ENCODE measurements at places on chromosomes 1 and 21. TPM values are rescaled to one million over a fixed set of nuclear protein-coding genes. Genes with fewer than 3 reads are reported as not detected.

GRCh38 chr1:174742805-174743653, 256.7 kb upstream of the CACYBP start:
- no peaks in the 10 kb centered on the region for H3K27me3 ChIP-seq
- no peaks in the 10 kb centered on the region for H3K36me3 ChIP-seq
- no peak for DNase-seq
- peak overlapping the region; percentile 73 for H3K27ac ChIP-seq
- H3K4me1 ChIP-seq = peaks cover 2% of the 10 kb centered on the region

DNA sequence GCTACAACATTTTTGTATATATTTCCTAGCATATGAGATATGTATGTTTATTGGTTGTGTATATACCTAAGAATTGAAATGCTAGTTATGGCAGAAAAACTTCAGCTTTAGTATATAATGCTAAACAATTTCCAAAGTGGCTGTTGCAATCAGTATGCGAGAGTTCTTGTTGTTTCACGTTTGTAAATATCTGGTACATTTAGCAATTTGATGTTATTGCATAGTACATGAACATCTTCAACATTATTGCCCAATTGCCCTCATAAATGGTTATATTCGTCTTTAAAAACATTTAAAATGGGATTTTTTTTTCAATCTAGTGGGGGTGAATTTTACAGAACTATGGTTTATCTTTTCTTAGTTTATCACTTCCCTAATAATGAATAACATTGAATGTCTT, 86.2 kb upstream of the HP1BP3 start:
- peaks cover 8% of the 10 kb centered on the region for H3K36me3 ChIP-seq
- no peaks in the 10 kb centered on the region for H3K27me3 ChIP-seq
- H3K4me3 ChIP-seq = no peak overlapping the region

GRCh38 chr1:150696590-150696989, 364 bp downstream of the GOLPH3L start:
- peak overlapping the region; percentile 91 for H3K27ac ChIP-seq
- H3K4me1 ChIP-seq = peaks cover 25% of the 10 kb centered on the region
- peaks cover 33% of the 10 kb centered on the region for H3K36me3 ChIP-seq

- H3K27me3 ChIP-seq = no peaks in the 10 kb centered on the region
- DNase-seq = peak; percentile 57
- peak overlapping the region; percentile 84 for H3K27ac ChIP-seq
- H3K4me1 ChIP-seq = peaks cover 35% of the 10 kb centered on the region
- H3K36me3 ChIP-seq = no peaks in the 10 kb centered on the region
- peak overlapping the region; percentile 74 for H3K4me3 ChIP-seq
Measured at GRCh38 chr1:172699111-172699510, 40.2 kb downstream of the FASLG start.

GRCh38 chr1:64986903-64987871, 20.8 kb upstream of the JAK1 start:
- no peak overlapping the region for H3K27ac ChIP-seq
- H3K4me1 ChIP-seq = peaks cover 16% of the 10 kb centered on the region
- no peaks in the 10 kb centered on the region for H3K27me3 ChIP-seq

The PAX7 gene
- total RNA-seq = not detected

The PFKL gene
- 125 TPM for total RNA-seq

The IGSF9 gene
- 0.16 TPM for total RNA-seq

The IL22RA1 gene
- not detected for total RNA-seq

Measured in naive thymus-derived CD8-positive, alpha-beta T cell (primary cell).